Esophagus squamous epithelium (tissue), 5 donors: ENCODE measurements at places on chromosomes 7 and 10. TPM values are rescaled to one million over a fixed set of nuclear protein-coding genes. Genes with fewer than 3 reads are reported as not detected.

- DNase-seq = no peak
Observed at GRCh38 chr10:14661818-14662217, 112.9 kb downstream of the FAM107B start.

DNA sequence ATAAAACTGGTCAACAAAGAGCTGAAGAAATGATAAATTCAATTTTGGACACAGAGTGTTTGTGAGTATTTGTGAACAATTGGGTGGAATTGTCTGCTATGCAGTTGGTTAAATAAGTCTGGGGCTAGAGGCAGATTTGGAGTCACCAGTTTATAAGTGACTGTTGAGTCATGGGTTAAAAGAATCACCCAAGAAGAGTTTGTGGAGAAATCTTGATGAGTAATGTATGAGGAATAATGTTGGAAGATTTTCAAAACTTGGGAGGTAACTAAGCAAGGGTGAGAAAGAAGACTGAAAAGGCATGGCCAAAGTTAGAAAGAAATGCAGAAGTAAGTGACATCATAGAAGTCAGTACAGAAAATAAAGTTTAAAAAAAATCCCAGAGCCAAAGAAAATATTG lies 750.7 kb downstream of the MAGI2 start:
- DNase-seq = no peak

DNA sequence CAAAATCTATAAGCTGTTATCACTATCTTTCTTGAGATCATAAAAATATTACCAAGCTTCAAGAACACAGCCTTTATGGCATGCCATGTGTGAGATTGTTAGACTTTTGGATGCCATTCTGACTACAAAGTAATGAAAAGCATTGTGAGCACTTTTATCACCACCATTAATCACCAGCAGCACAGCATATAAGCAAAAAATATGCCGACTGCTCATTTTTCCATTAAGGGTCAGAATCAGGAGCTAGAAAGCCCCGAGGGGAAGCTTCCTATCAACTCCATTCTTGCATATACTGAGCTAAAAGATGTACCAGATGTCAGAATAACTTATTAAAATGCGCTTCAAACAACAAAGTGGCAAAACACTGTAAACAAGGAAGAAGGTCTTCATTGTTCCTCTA lies 114.3 kb downstream of the LMBR1 start:
- DNase-seq = no peak

GRCh38 chr7:7933915-7934526 lies 34.6 kb upstream of the GLCCI1 start:
- no peak for DNase-seq

GRCh38 chr7:30502470-30503251 lies 2.0 kb downstream of the GGCT start:
- DNase-seq = no peak

DNA sequence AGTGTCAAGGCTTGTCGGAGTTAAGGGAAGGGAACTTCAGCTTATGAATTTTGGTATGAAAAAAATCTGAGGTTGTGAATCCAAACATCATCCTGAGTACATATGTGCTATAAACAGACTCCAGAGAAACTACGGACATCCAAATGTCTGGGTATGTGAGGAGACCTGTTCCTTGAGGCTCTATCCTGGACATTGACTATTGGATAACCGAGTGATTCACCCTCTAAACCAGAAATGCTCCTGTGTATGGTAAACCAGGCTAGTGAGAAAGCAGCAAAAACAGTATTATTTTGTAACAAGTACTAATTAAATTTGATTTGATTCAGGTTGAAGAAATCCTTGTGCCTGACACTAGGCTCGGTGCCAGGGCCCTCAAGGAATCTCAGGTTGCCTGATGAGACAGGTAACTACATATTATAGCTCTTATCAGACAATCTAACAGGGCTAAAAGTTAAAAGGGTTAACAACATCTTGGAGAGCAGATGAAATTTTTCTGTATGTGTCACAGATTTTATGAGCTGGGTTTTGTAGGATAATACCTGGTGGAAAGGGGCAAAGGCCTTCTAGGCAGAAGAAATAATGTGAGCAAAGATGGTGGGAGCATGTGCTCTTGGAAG lies 10.4 kb upstream of the STOX1 start:
- no peak for DNase-seq

GRCh38 chr10:64508029-64508661 lies 986.9 kb downstream of the REEP3 start:
- no peak for DNase-seq

- DNase-seq = no peak
Observed at GRCh38 chr7:377080-378040, 87.4 kb downstream of the FOXL3 start.

DNA sequence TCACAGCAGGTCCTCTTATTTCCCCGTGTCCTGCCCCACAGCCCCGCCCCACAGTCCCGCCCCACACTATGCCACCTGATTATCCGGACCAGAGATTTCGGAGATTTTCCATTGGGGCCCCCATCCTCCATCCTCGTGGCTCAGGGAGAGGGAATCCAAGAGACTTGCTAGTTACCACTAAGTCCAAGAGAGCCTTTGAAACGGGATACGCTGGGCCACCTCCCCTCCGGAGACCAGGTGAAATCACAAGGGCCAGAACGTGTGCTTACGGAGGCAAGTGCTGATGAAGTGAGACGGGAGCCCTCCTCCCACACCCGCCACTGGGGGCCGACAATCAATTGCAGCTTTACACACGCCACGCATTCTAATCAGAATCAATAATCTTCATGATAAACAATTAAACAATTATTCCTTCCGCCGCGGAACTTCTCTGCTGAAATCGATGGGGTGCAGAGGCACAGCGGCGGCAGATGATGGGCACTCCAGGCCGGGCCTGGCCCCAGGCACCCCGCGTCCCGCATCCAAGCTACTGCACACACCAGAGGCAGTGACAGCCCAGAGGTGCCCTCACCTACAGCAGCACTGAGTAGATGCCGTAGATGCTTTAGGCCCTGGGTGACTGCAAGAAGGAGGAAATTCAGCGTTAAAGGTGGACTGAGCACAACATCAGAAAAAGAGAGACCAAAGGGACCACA lies 534.0 kb upstream of the FOXK1 start:
- no peak for DNase-seq

ARHGAP12 gene
- total RNA-seq = 8.5 TPM
